Head of caudate nucleus (tissue), 42 donors: ENCODE measurements at places on chromosomes 6 and 20.

- no peak for DNase-seq
These were observed 7.3 kb upstream of the GJB7 start for GRCh38 chr6:87336367-87336766.

- peak; percentile 61 for DNase-seq
These were observed 68.3 kb downstream of the NOL4L start for GRCh38 chr20:32516583-32517517.

DNA sequence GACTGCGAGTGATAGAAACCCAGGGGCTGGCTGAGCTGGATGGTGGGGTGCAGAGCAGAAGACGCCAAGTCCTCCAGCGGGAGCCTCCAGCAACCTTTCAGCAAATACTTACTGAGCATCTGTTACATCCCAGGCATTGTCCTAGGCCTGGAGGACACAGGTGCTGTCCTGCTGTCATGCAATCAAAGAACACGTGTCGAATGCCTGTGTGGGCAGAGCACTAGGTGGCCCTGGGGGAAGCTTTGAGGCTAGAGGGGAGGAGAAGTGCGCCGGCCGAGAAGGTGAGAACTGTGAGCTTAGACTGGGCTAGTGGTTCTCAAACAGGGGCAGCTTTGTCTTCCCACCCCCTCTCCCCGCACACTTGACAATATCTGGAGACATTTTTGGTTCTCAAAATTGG is 233.6 kb downstream of the BMP7 start:
- DNase-seq = no peak

- peak; percentile 13 for DNase-seq
These were observed 46.0 kb upstream of the UST start for GRCh38 chr6:148700741-148701311.

- no peak for DNase-seq
These were observed 121.2 kb downstream of the DST start for GRCh38 chr6:56521454-56521853.

GRCh38 chr6:140817176-140817575 is 1315.5 kb upstream of the GJE1 start:
- DNase-seq = no peak

DNA sequence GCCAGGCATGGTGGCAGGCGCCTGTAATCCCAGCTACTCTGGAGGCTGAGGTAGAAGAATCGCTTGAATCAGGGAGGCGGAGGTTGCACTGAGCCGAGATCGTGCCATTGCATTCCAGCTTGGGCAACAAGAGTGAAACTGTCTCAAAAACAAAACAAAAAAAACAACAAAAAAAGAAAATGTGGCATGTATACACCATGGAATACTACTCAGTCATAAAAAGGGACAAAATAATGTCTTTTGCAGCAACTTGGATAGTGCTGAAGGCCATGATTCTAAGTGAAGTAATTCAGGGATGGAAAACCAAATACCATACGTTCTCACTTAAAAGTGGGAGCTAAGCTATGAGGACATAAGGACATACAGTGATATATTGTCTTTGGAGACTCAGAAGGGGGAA is 96.3 kb downstream of the MYB start:
- DNase-seq = no peak

DNA sequence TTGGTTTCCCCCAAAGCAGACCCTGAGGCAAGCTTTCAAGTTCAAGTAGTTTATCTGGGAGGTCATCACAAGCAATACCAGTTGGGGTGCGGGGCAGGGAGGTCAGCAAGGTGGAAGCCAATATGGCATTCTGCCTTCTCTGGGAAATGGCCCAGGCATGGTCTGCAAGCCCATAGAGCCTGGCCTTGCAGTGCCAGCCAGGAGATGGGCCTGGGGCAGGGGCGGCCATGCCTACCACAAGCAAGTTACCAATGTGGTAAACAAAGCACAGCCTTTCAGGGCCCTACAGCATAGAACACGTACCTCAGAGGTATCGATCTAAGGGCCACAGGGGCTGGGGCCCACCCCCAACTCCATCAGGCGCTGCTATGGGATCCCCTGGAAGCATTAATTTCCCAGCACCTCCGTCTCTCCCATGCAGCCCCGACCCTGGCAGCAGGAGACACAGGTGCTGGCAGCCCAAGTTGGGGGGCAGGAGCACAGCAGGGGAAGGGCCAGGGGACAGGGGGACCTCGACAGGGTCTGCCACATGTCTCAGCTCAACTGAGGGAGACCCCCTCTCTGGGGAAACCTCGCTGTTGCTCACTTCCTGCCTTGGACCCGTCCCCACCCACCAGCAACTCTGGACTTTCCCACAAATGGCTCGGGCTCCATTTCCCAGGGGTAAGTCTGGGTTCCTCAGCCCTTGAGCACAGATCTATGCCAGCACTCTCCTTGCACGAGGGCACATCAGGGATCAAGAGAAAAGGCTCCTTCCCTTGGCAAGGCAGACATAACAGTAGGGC is 369.0 kb downstream of the PREX1 start:
- DNase-seq = no peak

- no peak for DNase-seq
These were observed 2.3 kb downstream of the SERPINB1 start for GRCh38 chr6:2839195-2839981.

DNA sequence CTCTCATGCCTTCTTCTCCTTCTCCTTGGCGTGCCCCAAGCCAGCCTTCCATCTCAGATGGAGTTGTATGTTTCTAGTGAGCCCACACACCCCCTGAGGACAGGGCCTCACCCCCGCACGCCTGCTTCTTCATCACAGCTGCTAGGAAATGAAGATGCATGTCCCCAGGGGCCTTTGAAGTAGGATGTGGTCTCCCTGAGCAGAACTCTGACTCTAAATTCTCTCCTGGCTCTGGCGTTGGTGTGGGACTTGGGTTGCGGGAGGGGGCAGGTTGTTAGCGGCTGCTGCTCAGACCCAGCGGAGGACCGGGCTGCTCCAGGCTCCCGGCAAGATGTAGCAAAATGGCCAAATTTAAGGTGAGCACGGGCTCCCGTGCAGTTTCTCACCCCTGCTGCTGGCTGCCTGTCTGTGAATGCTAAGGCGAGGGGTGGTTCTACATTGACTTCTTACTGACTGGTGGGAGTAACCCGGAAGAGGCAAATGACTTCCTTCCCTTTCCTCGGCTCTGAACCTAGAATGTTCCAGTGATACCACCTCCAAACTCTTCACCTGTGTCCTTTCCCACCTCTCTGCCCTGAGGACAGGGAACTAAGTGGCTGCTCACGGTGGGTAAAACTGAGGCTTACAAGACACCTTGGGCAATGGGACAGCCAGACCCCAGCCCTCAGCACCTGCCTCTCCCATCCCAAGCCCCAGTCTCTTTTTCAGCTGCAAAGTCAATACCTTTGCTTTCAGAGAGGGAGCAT is 8.8 kb downstream of the SYNJ2 start:
- DNase-seq = no peak

DNA sequence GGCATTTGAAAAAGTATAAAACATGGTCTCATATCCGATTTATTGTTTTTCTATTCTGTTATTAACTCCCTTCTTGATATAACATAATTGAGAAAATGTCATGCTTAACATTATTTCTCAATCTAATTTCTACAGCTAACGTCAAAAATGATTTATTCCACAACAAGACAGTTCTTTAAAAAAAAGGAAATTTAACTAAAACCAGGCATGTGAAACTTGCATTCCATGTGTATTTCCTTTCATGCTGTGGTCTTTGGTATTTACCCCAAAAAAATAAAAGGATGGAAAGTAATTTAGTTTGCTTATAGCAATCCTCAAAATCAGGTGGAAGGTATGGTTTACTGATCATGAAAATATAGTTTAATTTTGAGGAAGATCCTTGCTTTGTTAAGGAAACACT is 142.8 kb downstream of the COL21A1 start:
- DNase-seq = no peak

DNA sequence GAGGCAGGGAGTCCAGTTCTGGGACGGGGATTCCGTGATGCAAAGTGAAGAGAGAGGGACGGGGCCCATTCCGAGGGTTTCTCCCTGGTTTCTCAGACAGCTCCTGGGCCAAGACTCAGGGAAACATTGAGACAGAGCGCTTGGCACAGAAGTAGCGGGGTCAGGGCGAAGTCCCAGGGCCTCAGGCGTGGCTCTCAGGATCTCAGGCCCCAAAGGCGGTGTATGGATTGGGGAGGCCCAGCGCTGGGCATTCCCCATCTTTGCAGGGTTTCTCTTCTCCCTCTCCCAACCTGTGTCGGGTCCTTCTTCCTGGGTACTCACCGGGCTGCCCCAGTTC is 35.9 kb upstream of the HLA-G start:
- DNase-seq = no peak

- DNase-seq = peak; percentile 48
These were observed 116.5 kb downstream of the SMLR1 start for GRCh38 chr6:130943738-130944137.

- no peak for DNase-seq
These were observed 358.0 kb upstream of the CITED2 start for GRCh38 chr6:139732451-139732850.

DNA sequence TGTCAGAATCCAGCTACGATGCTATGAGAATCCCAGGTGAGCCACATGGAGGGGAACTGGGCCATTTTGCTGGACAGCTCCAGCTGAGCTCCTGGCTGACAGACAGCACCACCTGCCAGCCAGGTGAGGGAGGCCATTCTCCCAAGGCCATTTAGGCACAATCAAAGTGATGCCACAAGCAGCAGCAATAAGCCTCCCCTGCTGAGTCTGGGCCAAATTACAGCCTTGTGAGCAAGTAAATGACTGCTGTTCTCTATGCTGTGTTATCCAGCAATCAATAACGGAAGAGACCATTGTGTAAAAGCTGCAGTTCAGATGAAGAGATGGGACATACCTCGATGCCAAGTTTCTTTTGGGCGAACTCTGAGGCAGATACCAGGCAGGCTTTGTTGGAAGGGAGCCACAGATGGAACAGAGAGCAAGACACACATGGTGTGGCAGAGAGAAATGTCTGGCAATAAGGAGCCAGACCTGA is 14.0 kb upstream of the SCGN start:
- DNase-seq = no peak

DNA sequence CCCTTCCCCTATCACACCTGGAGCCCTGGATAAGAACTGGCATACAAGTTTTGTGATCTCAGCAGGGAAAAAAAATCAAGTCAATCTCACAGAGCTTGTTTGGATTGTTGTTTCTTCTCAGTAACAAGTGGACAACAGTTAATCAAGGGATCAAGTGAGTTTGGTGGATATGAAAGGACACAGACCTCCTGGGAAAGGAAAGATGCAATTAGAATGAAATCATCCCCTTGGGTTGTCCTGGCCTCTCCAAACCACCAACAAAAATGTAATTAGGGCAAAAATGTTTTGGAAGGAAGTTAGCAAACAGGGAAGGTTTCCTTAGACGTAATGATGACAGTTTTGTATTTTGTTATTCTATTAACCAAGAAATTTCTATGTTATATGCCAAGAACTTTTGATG is 99.1 kb upstream of the PRDM1 start:
- DNase-seq = no peak

- DNase-seq = no peak
These were observed 366.5 kb upstream of the POU3F2 start for GRCh38 chr6:98467902-98468301.

DNA sequence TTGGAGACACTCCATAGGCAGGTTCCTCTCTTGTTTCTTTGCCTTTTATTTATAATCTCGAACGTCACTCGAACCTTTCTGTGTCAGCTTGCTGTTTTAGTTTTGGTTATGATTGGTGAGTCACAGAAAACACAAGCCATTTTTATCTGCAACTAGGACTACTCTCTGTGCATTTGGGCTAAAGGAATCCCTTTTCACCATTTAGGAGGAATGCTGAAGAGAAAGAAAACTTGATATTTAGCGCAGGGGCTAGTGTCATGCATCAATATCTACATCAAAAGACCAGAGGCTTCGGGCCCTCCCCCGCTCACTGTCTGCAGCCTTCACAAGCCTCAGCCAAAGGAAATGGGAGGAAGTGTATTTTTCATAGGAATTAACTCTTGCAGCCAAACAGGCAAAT is 507.8 kb upstream of the CITED2 start:
- DNase-seq = no peak

DNA sequence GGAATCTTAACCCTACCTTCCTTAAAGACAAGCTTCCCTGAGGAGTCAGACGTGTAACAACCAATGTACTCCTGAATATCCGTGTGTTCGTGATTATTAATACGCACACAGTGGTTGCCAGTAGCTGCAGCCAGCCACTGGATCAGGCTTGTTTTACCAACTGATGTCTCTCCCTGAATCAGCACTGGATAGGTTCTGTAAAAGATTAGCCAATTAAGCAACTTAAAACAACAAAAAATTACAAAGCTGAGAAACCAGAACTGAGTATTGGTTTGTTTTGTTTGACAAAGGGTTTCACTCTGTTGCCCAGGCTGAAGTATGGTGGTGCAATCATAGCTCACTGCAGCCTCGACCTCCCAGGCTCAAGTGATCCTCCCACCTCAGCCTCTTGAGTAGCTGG is 69.3 kb downstream of the MDN1 start:
- no peak for DNase-seq

DNA sequence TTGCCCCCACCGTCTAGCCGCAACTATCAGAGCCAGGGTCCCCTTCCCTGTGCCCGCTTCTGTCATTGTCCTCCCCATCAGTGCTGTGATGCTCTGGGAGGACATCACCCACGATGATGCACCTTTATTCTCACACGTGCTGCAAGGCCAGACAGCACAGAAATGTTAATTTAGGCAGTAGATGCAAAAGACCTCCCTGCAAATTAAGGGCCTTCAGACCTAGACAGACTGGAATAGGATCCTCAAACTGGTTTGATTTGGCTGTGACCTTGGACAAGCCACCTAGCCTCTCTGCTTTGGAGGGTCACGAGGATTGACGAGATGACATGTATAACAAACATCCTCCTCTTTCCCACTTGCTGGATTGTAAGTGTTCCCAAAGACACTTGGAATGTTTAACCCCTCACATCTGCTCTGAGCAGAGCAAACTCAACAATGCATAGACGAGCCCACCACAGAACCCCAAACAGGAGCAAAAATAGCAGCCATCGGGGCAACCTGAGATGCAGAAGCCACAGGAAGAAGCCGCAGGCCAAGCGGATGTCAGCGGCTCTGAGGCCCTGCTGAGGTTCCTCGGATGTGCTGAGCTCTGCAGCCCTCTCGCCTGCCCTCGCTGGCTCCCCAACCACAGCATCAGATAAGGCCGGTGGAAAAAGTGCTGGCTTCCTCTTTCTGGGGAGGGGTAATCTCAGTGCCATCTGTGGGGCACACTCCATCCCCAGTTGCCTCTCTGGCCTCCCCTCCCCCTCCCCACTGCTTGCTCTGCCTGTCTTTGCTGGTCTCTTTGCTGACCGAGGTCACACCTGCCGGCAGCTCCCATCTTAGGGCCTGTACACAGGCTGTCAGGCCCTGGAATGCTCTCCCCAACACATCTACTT is 35.3 kb downstream of the TOX2 start:
- DNase-seq = no peak

GRCh38 chr6:107473660-107474059 is 14.3 kb upstream of the PDSS2 start:
- no peak for DNase-seq

- no peak for DNase-seq
These were observed 31.3 kb downstream of the KCNK15 start for GRCh38 chr20:44776980-44777379.

- no peak for DNase-seq
These were observed 73.3 kb downstream of the SLC22A23 start for GRCh38 chr6:3383525-3383924.

GRCh38 chr6:169839029-169839481 is 87.6 kb downstream of the ERMARD start:
- no peak for DNase-seq

- no peak for DNase-seq
These were observed 3.5 kb downstream of the AARS2 start for GRCh38 chr6:44309631-44310030.
